LHCN-M2 (cell line): ENCODE measurements at places on chromosomes 6 and 20.

DNA sequence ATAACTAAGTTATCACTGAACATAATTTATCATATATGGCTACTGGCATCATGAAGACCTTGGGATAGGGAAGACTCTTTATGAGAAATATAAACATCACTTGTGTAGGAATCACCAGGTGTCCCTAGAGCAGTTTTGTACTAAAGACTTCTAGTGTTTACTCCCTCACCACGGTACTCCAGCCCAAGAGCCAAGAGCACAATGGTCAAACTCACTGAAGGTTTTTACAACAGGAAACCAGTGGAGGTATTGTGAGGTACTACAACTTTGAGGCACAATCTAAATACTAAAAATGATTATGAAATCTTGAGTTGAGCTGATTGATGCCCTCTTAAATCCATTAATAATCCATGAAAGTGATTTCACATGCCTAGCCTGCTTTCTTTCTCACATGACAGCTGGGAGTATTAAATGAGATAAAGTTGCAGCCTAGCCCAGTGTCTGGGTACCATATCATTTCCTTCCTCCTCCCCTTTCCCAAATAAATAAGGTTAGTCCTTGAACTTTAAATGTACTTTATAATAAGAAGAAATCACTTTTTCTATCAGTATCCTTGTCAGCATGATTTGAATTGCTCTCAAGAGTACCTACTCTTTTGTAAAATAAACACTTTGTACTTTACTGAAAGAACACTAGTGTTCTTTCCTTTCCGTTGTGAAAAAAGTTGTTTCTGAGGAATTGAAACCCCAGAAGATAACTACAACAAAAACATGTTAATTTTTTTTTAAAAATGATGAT lies 26.5 kb downstream of the GLO1 start:
- DNase-seq: no peak

DNA sequence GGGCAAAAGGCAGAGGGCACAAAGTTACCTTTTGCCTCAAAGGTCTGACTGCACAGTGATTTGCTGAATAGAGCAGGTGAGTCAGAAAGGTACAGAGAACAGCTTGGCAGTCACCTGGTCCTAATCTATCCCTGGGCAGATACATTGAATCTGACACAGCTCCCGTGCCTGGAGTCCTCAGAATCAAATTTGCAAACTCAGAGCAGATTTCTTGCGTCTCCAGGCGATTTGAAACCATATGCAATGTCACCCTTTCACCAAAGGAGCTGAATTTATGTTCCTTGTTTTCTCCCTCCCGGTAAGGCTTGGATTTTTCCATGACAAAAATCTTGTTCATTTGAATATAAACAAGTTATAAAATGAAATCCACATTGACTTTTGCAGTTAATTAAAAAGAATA lies 81.6 kb upstream of the SNAP25 start:
- no peak for DNase-seq

DNA sequence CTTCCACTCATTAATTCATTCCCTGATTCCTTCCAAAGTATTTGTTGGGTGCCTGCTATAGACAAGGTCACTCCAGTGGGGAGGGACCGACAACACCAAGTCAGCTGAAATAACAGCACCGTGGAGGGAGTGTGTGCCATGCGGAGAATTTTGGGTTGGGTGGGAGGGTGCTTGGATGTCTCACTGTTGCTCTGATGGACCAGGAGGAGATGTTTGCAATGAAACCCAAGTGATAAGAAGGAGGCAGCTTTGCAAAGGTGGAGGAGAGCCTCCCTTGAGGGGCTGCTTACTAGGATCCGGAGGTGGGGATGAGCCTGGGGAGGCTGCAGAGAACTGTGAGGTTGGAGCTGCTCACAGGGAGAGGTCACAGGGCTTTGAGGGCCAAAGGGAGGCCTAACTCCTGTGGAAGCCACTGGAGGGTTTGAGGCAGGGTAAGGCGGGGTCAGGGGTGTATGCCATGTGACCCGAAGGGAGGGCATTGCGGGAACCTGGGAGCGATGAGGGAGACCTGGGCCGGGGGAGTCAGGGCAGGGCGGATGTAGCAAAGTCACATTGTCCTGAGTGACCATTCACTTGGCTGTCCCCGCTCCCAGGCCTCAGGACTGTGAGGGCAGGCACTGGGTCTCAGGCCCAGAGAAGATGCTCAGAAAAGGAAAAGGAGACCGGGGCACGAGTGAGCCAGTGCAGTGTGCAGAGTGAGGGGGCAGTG lies 124.5 kb downstream of the PHACTR3 start:
- no peak for DNase-seq

DNA sequence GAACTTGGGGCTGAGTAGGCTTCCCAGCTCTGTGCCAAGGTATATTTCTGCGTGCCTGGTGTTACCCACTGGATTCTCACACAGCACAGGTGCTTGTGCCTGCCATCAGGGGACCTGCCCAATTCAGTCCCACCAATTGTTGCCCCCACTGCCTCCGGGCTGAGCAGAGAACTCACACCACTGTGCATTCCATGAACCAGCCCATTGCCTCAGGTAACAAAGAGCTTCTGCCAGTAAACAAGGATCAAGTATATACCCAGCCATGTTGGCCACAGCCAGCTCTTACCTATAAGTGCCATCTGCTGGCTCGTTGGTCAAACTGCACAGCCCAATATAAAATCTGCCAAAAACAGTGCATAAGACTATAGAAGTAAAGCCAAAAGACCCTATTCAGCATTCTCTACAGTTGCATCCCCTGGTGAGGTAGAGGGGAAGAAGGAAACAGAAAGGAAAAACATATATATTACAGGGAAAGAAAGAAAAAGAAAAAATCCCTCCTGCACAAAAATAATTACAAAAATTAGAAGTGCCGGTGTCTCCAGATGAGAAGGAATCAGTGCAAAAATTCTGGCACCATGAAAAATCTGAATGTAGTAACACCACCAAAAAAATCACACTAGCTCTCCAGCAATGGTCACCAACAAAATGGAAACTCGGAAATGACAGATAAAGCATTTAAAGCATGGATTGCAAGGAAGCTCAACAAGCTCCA lies 241.4 kb downstream of the IBTK start:
- DNase-seq: peak; percentile 48

DNA sequence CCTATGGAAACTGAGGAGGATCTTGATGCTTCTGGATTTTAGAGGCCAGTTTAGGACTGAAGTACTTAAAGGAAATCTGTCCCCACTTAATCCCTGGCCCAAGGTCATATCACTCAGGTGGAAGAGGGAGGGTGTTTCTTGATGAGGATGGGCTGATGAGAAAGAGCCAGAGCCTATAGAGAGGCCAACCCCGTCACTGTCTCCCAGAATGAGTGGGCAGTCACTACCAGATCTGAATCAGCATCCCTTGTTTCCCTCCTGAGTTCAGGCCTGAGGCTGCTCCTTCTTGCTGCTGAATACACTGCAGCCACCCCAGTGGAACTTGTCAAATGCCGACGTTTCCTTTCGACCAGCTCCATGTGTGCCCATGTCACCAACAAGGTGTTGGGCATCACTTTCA lies 14.8 kb downstream of the ARMC12 start:
- no peak for DNase-seq

- DNase-seq: no peak
These were observed 28.2 kb upstream of the FABP7 start for GRCh38 chr6:122751326-122751725.

- DNase-seq: no peak
These were observed 1.1 kb upstream of the KLHL32 start for GRCh38 chr6:96923400-96923799.

GRCh38 chr20:25355866-25356265 lies 34.8 kb downstream of the ABHD12 start:
- DNase-seq: no peak

DNA sequence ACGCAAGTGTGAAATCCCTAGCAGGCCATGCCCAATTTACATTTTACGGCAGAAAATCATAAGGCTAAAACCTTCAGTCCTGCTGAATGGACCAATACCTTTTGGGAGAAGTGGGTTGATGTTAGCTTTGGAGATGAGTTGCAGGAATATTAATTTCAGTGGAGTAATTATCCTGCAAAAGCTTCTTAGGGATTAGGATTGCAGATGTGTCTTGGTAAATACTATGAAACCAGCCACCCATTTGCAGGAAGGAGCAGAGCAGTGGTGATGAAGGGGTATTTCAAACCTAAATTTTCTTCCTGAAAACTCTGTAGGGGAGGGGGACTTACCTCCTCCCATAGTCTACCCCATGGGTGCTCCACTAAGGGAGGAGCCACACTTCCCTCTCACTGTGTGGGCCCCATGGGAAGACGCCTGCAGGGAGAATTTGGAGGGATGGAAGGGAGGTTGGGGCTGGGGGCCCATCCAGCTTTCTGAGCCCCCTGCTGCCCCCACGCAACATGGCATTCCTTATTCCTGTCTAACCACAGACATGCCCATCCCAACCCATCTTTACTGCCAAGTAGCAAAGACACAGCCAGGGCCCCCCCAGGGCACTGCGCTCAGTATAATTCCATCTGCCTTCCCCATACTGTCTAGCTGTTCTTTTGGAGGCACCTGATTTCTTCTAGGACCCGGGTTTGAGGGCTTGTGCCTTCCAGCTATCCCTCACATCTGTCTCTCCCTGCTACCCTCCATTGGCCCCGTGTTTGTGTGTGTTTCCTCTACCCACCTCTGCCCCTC lies 14.6 kb upstream of the UQCC2 start:
- no peak for DNase-seq

DNA sequence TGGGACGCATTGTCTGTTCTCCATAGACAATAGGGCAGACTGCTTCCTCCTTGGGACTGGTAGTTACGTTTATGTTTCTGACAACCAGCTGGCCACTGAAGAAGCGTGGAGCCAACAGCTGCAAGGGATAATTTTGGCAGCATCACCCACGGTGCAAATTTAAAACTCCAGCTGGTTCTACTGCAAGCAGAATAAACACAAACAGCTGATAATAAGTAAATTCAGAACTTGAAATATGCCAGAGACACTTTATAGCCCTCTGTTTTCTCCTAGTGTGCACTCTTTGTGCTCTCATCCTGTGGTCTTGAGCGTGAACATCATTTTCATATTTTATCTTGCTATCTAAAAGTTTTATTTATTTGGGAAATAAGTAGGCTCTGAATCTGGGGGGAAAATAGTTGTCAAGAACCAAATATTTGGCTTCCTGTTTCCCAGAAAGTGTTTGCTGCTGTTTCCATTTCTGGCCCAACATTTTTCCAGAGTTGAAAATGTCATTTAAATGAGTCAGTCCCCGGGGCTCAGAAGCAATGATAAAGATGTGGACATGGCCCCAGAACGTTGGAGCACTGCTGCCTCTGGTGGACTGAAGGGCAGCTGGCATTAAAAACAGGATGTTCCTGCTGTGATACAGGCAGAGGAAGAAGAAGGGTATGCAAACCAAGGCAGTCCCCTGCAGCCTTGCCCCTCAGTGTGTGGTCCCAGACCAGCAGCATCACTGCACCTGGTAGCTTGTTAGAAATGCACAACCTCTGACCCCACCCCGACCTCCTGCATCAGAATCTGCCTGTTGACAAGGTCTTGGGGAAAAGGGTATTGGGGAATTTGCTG lies 12.5 kb upstream of the THBD start:
- peak; percentile 89 for DNase-seq

DNA sequence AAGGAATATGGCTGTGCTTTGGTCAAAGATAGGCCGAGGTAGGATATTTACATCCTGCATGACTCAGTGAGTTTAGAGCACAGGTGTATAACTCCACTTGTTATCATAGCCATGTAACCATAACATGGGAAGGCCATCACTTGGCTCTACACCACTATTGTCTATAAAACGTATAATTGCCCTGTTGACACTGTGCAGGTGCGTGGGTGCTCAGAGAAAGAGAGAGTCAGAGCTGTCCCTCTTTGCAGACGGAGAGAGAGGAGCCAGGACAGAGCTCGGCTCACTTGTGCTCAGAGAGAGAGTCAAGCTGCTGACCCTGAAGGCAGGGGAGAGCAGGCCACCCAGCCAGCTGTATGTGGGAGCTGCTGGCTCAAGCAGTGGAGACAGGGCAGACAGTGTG lies 46.0 kb downstream of the OR2B6 start:
- DNase-seq: no peak
